ENCODE measurements at places on chromosomes 3 and 15.

DNA sequence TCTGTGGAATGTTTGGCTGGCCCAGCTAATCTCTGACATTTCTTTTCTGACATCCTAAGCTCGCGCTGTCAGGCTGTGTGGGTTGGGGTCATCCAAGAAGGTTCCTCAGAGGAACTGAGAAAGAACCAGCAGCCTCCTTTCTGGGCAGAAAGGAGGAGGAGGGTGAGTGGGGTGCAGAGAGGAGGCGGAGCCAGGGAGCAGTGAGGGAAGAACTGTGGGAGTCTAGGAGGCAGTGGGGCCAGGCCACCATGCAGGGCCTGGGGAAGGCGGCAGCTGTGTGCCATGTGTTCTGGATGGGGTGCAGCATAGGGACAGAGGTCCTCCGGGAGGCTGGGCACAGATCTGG is 5.3 kb downstream of the SEMA7A start:
- no peak for DNase-seq

- DNase-seq = no peak
These were observed 94.7 kb downstream of the DLG1 start for GRCh38 chr3:197203714-197204146.

DNA sequence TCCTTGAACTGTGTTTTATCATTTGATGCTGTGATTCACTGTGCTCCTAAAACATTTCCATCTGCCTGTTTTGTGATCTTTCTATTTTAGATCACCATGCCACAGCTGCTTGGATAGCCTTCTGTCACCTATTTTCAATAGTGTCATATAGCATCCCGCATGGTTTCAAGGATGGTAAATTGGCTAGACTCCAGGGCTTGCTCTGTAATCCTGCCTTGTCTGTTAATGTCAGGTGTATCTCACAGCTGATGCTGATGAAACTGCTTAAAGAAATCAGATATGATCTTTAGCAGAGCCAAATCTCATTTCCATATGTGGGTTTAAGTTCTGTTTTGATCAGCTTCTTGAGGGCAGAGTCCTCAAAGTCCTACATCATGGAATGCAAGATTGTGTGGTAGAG is 182.2 kb downstream of the UBE2E2 start:
- DNase-seq = no peak

DNA sequence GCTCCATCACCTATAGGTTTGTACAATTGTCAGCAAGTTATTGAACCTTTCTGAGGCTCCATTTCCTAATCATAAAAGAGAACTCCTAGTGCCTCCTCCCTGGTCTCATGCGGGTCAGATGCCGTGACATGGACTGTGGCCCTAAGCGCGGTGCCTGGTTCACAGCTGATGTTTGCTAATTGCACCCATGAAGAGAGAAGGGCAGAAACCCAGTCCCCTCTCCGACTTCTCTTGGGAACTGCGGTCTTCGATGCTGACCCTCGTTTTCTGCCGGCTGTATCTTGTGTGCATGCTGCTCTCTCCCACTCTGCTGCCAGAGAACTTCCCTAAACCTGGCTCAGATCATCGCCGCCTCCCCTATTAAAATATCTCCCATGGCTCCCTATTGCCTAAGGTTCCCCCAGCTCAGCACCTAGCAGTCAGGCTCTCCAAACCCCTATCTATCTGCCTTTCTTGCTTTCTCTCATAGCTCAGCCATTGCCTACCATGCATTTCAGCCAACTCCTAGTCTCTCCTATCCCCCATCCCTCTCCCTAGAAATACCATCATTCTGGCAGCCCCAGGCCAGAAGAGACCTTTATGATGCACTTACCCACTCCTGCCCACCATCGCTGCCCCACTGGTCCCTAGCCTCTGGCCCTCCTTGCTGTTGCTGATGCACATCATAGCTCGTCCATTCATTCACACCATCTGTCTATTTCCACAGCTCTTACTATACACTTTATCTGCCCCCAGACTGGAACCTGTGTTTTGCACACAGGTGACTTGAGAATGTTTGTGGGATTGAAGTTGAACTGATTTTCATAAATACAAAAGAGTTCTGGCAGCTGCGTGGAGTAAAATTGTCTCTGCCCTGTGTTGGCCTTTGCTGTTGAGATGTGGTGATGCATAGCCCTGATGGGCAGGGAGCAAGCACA is 6.6 kb downstream of the ISG20 start:
- DNase-seq = no peak

DNA sequence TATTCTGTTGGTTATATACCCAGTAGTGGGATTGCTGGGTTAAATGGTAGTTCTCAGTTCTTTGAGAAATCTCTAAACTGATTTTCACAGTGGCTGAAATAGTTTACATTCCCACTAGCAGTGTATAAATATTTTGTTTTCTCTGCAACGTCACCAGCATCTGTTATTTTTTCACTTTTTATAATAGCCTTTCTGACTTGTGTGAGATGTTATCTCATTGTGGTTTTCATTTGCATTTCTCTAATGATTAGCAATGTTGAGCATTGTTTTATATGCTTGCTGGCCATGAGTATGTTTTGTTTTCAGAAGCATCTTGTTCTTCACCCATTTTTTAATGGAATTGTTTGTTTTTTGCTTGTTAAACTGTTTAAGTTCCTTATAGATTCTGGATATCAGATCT is 612.7 kb upstream of the SGO1 start:
- no peak for DNase-seq

DNA sequence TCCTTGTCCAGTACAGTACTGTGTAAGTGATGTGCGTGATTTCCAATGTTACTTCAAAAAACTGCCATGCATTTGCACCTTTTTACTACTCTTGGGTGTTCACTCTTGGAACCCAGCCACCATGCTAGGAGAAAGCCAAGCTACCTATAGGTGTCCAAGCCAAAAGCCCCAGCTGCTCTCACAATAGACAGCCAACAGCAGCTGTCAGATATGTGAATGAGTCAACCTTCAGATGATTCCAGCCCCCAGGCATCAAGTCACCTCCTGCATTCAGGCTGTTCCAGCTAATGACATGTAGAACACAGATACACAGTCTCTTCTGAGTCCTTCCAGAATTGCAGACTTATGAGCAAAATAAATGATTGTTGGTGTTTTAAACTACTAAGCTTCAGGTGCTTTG is 417.7 kb upstream of the TGFBR2 start:
- no peak for DNase-seq

- no peak for DNase-seq
These were observed 74.0 kb downstream of the MOBP start for GRCh38 chr3:39541442-39541841.

GRCh38 chr3:193932136-193932535 is 203.8 kb upstream of the HES1 start:
- DNase-seq = no peak

- DNase-seq = no peak
These were observed 440.1 kb upstream of the ARHGEF26 start for GRCh38 chr3:153681057-153681456.

All from fibroblast of gingiva (primary cell).